T-helper 2 cell treated with Interferon-gamma antibody and Interleukin-4, amounts not matched to agents 5 μg/mL and 100 μg/mL, for 36 hours (primary cell): ENCODE measurements at places on chromosomes 5 and 9.

DNA sequence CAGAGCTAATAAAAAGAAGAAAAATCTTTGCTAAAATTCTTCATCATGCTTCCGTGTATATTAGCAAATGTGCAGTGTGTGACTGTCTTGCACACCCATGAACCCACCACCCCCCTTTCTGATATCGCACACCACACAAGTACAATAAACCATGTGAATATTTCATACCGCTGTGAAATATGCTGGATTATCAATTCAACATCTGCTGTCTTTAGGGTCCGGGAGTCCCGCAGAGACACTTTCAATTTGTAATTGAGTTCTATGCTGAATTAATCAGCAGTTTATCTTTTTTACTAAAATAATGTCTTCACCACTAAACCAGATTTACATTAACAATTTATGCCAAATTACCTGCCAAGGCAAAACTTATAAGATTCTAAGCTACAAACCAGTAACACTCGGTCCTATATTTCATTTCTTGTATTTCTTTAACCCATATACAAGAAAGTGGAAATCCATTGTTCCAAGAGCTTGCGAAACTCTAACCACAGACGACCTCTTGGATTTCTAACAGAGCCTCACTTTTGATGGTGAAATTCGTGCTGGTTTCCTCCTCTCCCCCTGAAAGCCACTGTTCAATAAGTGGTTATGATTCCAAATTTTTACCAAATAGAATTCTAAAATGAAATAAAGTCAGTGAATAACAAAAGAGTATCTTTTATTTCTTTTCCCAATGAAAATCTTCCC lies 44.2 kb downstream of the PSMB7 start:
- no peak for DNase-seq
- H3K27ac ChIP-seq = no peak overlapping the region
- peaks cover 12% of the 10 kb centered on the region for H3K36me3 ChIP-seq
- H3K27me3 ChIP-seq = no peaks in the 10 kb centered on the region
- H3K4me1 ChIP-seq = peaks cover 10% of the 10 kb centered on the region

DNA sequence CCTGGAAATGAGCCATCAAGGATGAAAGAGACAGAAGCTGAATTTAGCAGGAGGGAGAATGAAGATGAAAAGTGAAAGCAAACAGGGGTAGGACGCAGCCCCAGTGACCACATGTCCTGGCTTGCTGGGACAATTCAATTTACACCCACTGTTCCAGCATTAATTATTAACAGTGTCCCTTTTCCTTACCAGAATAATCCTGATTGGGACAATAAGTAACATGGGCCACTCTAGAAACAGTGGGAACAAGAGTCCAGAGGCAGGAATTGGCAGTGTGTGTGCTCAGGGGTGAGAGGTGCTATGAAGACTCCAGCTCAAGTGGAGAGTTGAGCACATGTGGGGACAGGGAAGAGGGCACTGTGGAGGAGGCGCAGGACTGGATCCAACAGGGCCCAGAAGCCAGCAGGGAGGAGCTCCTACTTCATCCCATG lies 147.1 kb downstream of the C5orf15 start:
- H3K27ac ChIP-seq = no peak overlapping the region
- H3K4me3 ChIP-seq = no peak overlapping the region
- DNase-seq = no peak
- no peaks in the 10 kb centered on the region for H3K36me3 ChIP-seq
- peaks cover 14% of the 10 kb centered on the region for H3K4me1 ChIP-seq
- H3K27me3 ChIP-seq = peaks cover 20% of the 10 kb centered on the region

DNA sequence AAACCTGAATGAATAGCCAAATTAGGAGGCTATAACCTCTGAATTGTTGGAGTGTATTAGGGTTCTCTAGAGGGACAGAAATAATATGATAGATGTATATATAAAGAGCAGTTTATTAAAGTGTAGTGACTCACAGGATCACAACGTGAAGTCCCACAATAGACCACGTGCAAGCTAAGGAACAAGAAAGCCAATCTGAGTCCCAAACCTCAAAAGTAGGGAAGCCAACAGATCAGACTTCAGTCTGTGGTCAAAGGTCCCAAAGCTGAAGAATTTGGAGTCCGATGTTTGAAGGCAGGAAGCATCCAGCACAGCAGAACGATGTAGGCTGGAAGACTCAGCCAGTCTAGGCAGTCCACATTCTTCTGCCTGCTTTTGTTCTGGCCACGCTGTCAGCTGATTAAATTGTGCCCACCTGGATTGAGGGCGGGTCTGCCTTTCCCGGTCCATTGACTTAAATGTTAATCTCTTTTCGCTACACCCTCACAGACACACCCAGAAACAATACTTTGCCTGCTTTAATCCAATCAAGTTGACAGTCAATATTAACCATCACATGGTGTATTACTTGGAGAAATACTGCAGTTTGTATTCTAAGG lies 550.6 kb downstream of the CDH10 start:
- H3K4me3 ChIP-seq = no peak overlapping the region
- H3K4me1 ChIP-seq = no peaks in the 10 kb centered on the region
- H3K36me3 ChIP-seq = no peaks in the 10 kb centered on the region
- DNase-seq = no peak

GRCh38 chr5:1411099-1411498 lies 34.1 kb downstream of the SLC6A3 start:
- DNase-seq = no peak
- H3K27ac ChIP-seq = no peak overlapping the region
- no peaks in the 10 kb centered on the region for H3K4me1 ChIP-seq
- no peaks in the 10 kb centered on the region for H3K27me3 ChIP-seq
- H3K4me3 ChIP-seq = no peak overlapping the region
- H3K36me3 ChIP-seq = no peaks in the 10 kb centered on the region

DNA sequence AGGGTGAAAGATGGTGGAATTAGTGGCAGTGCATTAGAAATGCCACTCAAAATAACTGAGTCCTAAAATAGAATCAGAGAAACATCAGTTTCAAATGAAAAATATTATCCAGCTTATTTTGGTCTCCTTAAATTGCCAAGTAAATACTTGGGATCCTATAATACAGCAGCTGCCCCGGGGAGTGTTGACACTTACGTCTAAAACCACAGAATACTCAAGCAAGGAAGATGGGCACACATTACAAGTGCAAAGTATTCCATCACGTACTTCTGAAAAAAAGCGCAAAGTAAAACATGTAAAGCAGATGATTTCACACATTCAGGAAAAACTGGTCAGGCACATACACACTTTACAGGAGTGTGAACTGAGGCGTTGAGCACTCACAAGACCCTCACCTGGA lies 2.4 kb upstream of the ARHGEF37 start:
- H3K27me3 ChIP-seq = peaks cover 3% of the 10 kb centered on the region
- H3K27ac ChIP-seq = no peak overlapping the region
- peaks cover 4% of the 10 kb centered on the region for H3K36me3 ChIP-seq
- H3K4me3 ChIP-seq = no peak overlapping the region
- peaks cover 20% of the 10 kb centered on the region for H3K4me1 ChIP-seq

GRCh38 chr5:159642379-159642778 lies 273.9 kb upstream of the ADRA1B start:
- no peaks in the 10 kb centered on the region for H3K4me1 ChIP-seq
- peaks cover 5% of the 10 kb centered on the region for H3K27me3 ChIP-seq
- no peak overlapping the region for H3K4me3 ChIP-seq
- no peak for DNase-seq
- H3K36me3 ChIP-seq = no peaks in the 10 kb centered on the region

GRCh38 chr5:14706615-14707021 lies 42.1 kb downstream of the OTULIN start:
- H3K36me3 ChIP-seq = peaks cover 92% of the 10 kb centered on the region
- peaks cover 73% of the 10 kb centered on the region for H3K4me1 ChIP-seq
- no peaks in the 10 kb centered on the region for H3K27me3 ChIP-seq
- DNase-seq = peak; percentile 57
- H3K27ac ChIP-seq = peak overlapping the region; percentile 100

DNA sequence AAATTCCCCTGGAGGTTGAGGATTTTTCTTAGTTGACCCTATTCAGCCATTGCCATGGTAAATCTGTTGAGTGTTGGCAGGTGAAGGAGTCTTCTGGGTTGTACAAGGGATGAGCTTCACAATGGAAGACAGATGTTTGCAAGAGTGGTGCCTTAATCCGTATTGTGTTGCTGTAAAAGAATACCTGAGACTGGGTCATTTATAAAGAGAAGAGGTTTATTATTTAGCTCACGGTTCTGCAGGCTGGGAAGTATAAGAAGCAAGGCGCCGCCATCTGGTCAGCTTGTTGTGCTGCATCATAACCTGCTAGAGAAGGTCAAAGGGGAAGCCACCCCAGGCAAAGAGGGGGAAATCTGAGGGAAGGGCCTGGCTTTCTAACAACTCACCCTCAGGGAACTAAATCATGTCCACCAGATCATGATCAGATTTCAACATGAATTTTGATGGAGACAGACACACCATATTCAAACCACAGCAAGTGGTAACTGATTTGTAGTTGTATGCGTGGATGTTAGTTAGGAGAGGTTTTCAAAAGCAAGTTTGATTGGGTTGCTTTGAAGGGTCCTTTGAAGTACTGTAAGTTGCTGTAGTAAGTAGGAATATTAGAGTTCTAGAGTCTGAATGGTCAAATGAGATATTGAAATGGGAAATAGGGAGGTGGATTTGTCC lies 2.5 kb downstream of the TNPO1 start:
- no peaks in the 10 kb centered on the region for H3K36me3 ChIP-seq
- peaks cover 2% of the 10 kb centered on the region for H3K27me3 ChIP-seq
- H3K4me1 ChIP-seq = peaks cover 12% of the 10 kb centered on the region
- no peak overlapping the region for H3K27ac ChIP-seq

DNA sequence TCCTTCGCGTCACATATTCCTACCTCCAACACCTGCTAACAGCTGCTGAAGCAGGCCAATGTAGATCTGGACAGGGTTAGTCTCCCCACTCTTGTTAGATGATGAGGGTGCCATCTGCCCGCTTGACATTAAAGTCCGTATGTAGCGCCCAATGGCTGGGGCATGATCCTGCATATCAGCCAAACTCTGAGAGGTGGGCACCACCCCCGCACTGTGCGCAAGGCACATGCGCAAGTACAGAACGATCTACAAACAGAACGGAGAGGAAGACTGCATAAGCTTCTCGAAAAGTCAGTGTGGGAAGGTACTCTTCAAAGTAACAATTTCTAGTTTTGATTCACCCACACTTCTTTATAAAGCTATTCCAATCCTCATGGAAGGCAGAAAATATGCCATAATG lies 69.8 kb downstream of the ECPAS start:
- no peak overlapping the region for H3K4me3 ChIP-seq
- no peak overlapping the region for H3K27ac ChIP-seq
- peaks cover 70% of the 10 kb centered on the region for H3K36me3 ChIP-seq
- DNase-seq = no peak
- no peaks in the 10 kb centered on the region for H3K27me3 ChIP-seq

DNA sequence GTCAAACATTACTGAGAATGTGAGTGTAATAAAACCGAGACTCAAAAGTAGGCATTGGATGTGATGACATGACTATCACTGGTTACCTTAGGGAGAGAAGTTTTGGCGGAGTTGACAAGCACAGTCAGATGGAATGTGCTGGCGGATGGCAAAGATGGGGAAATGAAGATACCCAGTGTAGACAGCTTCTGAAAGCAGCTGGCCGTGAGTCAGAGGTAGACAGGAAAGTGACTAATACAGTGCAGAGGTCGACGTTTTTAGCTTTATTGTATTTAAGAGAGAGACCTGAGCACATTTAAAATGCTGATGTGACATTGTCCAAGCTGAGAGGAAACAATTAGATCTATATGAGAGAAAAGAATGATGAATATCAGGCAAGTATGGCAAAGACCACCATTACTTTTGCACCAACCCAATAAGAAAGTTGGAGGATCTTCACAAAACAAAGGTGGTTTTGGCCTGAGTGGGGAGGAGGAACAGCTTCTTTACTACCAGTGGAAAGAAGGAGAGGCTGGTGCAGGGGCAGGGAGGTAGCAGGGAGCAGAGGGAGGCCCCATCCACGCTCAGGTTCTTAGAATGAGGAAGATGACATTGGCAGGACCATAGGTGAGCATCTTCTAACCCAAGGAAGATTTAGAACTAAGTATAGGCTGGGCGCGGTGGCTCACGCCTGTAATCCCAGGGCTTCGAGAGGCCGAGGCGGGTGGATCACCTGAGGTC lies 36.7 kb upstream of the KCNIP1 start:
- H3K27ac ChIP-seq = no peak overlapping the region
- peak; percentile 61 for DNase-seq
- H3K4me1 ChIP-seq = no peaks in the 10 kb centered on the region
- peaks cover 10% of the 10 kb centered on the region for H3K27me3 ChIP-seq

GRCh38 chr5:5270958-5271785 lies 131.0 kb downstream of the ADAMTS16 start:
- no peak overlapping the region for H3K4me3 ChIP-seq
- no peak overlapping the region for H3K27ac ChIP-seq
- no peaks in the 10 kb centered on the region for H3K27me3 ChIP-seq
- no peaks in the 10 kb centered on the region for H3K36me3 ChIP-seq
- H3K4me1 ChIP-seq = no peaks in the 10 kb centered on the region

DNA sequence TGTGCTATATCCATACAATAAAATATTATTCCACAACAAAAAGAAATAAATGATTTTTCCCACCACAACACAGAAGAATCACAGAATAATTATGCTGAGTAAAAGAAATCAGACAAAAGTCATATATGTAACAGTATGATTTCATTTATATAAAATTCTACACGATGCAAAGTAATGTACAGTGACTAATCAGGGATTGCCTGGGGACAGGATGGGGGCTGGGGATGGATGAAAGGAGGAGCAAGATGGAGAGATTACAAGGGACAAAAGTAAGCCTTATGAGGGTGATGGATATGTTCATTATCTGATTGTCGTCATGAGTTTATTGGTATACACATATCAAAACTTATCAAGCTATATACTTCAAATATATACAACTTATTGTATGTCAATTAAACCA lies 154.0 kb downstream of the FBN2 start:
- H3K4me3 ChIP-seq = no peak overlapping the region
- no peak for DNase-seq
- no peaks in the 10 kb centered on the region for H3K27me3 ChIP-seq
- no peak overlapping the region for H3K27ac ChIP-seq
- H3K36me3 ChIP-seq = no peaks in the 10 kb centered on the region

DNA sequence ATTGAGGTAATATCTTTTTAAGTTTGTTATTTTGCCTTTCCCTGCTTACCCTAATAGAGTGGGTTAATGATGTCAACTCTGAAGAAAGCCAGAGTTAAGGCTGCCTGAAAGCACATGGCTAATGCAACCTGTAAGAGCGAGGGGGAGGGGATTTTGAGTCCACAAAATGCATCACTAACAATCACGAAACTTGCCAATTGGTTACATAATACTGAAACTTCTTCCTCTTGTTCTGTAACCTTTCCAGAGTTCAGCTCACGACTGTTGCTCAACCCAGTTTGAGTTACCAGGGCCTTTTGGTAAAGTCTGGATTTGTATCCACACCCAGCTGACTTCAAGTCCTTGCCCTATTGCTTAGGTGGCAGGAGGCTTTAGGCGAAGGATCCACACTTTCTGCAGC lies 308.8 kb downstream of the EFNA5 start:
- peaks cover 6% of the 10 kb centered on the region for H3K27me3 ChIP-seq
- H3K27ac ChIP-seq = no peak overlapping the region
- DNase-seq = no peak
- peaks cover 5% of the 10 kb centered on the region for H3K4me1 ChIP-seq
- no peaks in the 10 kb centered on the region for H3K36me3 ChIP-seq
